ENCODE measurements at places on chromosomes 2 and 18.

DNA sequence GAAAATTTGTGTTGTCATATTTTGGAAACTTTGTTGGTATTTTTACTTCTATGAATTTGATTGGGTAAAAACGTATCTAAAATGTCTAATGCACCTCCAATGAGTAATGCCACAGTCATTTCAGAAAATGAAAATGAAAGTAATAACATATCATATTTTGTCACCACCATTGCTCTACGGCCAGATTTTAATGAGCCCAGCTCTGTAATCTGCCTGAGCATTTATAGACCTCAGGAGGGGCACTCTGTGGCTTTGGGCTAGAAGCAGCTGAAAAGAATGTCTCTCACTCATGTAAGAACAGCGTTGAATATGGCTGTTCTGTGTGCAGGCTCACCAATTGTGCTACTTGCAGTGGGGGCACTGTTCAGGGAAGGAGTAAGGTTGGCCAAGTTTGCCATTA, 32.7 kb upstream of the ABCA12 start:
- DNase-seq, result peak; percentile 34

- DNase-seq, result no peak
Measured at GRCh38 chr2:8548619-8549150, 133.2 kb upstream of the ID2 start.

DNA sequence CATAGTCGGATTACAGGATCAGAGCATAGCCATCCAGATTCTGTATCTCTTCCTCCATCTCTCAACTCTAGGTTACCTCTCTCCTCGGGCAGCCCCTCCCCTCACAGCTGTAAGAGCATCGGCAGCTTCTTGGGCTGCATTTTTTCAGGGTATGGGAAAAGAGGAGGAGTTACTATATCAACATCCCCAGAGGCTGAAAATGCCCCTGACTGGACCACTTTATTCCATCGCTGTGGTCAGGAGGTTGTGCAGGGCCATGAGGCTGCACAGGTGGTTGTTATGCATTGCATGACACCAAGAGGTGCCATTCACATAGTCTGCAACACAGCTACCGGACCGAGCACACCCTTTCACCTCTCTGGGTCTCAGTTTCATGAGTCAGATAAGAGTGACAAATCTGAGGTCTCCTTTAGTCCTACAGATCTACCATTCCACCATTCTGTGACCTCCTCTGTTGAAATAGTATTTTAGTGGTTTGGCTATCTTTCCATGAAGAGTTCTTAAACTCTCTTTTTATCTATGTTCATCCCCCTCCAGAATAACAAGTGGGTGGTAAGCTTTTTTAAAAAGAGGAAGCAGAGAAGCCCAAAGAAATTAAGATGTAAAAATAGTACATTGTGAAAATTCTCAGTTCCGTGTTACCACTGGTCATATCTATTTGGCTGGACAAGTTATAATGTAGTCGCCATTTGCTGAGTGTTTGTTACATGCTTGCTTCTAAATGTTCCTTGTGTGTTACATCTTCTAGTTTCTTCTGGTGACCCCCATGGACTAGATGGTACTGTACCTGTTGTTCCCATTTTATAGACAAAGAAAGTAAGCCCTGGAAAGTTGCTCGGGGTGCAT, 56.6 kb upstream of the SLC1A4 start:
- DNase-seq, result no peak

DNA sequence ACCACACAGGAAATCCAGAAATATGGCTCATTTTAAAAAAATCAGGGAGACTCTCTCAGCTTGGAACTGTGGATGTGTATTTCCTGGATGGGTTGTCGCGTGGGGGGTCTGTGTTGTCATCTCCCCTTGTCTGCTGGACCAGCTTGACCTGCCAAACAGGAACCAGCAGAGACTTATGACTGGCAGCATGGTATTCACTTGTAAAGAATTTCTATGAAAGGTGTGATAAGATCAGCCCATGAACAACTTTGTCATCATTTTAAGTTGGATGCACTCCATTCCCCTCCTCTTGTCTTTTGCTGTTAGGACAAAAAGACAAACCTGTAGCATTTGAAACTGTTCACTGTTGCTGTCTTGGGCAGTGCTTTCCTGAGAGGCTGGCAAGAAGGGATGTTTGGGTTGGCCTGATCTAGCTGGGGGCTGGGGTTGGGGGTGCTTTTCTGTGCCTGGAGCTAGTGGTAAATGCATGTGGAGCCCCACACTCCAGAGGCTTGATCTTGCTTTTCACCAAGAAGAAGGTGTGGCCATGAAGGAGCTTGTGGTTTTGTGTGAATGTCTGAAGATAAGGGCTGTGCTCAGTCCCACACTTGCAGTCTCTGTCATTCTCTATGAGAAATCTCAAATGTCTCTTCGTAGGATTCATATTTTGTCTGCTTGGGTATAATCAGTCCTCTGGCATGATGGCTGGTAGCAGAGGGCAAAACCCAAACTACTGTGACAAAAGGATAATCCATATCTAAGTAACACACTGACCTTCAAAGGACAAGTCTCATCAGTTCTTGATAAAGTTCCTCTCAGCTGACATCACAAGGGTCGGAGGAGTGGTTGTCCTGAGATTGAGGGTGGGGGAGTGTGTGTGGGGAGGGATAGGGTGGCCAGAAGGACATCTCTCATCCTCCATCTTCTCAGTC, 39.0 kb downstream of the RALB start:
- DNase-seq, result no peak

DNA sequence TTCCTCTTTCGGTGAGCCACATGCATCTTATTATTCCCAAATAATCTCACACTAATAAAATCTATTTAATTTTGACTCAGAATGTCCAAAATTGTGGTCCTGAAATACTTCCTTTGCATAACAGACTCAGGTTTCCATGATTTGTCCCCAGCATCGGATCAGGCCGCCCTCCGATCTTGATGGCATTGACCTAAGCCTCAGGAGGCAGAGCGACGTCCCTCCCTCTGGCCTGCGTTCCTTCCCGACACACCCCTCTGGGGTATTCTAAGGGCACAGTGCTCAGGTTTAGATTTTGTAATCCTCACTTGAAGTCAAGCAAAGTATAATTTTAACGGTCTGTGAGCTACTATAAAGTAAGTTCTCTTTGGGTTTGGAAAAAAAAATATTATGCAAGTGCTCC, 857.7 kb downstream of the GALR1 start:
- no peak for DNase-seq

- DNase-seq, result no peak
Measured at GRCh38 chr2:159297042-159297707, 10.7 kb upstream of the WDSUB1 start.

DNA sequence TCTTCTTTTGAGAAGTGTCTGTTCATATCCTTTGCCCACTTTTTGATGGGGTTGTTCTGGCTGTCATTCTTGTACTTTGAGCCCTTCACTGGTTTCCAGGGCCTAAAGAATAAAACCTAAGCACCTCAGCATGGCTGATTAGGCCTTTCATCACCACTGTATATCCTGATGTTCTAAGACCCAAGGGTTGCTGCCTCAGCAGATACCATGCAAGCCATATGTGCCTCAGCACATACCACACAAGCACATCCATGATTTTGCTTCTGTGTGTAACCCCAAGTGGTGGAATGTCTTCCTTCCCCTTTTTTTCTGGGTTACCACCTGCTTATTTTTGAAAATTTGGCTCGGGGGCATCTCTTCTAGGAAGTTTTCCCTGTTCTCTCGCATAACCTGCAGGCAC, 11.4 kb downstream of the RBKS start:
- no peak for DNase-seq

DNA sequence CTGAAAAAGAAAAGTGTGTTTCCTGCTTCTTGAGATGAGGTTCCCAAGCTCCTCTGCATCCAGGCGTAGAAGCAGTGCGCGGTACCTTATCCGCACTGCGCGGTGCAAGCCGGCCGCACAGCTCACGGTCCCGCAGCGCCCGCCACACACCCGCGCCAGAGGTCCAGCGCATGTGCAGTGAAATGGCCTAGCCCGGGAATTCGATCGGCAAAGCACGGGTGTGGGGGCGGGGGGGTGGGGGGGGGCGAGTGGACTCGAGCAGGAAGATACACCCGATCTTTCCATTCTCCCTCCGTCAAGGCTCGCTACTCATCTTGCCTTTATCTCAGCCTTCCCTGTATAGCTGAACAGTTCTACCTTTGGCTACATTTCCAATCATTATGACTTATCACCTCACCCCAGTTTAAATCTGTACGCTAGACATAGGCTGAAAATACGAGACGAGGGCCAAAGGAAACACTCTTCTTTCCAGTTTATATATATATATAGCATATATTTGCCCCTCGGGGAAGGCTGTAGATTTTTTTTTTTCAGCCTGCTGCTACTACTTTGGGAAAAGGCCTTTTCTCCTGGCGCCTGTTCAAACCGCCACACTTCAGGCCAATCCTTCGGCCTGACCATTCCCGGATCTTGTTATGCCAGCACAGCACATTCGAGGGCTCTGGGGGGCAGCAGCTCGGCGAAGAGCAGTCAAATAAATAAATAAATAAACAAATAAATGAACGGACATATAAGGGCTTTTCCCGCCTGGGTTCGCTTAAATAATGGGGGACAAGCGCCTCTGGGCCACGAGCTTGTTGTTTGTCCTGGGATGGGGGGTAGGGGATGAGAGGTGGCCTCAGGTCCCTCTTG, 10.4 kb downstream of the HOXD8 start:
- DNase-seq, result no peak

DNA sequence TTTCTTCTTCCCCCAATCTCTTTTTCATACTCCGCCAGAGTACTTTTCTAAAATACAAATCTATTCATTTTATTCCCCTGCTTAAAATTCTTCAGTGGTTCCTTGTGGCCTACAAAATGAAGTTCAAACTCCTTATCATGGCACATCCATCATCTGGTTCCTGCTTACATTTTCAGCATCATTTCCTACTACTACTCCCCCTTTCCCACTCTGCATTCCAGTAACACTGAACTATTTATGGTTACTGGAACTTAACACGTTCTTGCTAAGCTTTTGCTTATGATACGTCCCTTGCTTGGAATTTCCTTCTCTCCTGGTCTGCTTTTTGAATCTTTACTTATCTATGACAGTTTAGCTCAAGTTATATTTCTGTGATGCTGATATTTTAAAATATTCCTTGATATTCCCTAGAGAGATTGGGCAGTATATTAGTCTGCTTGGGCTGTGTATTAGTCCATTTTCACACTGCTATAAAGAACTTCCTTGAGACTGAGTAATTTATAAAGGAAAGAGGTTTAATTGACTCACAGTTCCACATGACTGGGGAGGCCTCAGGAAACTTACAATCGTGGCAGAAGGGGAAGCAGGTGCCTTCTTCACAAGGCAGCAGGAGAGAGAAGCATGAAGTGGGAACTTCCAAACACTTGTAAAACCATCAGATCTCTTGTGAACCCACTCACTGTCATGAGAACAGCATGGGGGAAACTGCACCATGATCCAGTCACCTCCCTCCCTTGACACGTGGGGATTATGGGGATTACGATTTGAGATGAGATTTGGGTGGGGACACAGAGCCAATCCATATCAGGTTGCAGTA, 53.2 kb downstream of the BMPR2 start:
- peak; percentile 36 for DNase-seq

DNA sequence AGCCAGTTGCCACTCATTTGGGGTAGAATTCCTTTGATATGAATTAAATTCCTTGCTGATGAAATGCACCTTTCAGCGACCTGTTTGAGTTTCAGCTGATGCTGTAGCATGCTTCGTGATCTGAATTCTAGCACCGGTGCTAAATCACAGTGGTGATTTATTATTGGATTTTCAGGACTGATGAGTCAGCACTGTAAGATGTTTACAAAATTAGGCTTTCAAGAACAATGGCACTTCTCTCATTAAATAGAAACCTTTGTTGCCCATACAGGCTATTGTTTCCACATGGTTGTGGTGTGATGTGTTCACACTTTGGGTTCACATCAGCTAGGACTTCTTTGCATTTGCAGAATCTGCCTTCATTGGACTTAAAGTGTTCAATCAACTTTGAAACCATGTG, 687.7 kb downstream of the ARHGAP15 start:
- DNase-seq, result no peak

DNA sequence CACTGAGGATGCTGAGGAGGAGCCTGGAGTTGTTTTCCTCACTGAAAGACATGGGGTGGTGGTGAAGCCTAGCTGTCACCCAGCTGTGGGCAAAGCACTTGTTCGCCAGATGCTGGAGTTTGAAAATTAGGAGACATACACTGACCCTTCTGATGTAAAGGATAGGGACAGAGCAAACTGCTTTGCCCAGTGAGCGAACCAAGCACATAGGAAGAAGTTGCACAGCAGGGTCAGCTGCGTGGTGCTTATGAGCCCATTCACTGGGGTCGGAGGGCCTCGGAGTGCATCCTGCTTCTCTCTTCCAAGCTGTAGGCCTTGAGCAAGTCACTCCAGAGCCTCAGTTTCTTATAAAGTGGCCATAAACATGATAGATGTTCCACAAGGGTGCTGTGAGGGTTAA, 50.9 kb downstream of the HK2 start:
- DNase-seq, result no peak

- DNase-seq, result no peak
Measured at GRCh38 chr2:110969696-110970095, 151.0 kb upstream of the BCL2L11 start.

DNA sequence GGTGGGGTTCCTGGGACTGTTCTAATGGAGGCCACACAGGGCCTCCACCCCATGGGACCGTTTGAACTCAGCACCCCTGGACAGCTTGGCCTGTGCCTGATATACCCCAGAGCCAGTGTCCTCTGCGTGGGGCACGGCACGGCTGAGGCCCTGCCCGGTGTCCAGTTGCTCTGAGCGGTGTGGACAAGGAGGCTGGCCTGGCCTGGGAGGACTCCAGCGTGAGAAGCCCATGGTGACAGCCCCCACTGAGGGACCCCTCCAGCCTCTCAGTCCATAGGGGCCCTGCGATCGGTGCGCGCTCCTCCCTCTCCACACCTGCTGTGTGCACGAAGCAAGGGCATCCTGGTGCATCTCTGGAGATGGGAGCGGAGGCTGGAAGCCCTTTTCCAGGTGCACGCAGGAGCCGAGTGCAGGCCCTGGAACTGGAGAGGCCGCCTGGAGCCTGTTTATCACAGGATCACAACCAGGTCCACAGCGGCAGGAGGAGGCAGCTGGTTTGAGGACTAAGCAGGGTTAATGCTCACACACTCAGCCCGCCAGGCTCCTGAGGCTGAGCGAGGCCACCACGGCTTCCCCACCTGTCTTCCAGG, 120.2 kb downstream of the PTGR3 start:
- no peak for DNase-seq

- DNase-seq, result peak; percentile 34
Measured at GRCh38 chr2:12928197-12928774, 211.6 kb downstream of the TRIB2 start.

GRCh38 chr2:27320958-27321543, 1.8 kb downstream of the MPV17 start:
- peak; percentile 98 for DNase-seq

- DNase-seq, result no peak
Measured at GRCh38 chr2:53708988-53709387, 58.6 kb upstream of the CHAC2 start.

Measured in HTR-8/SVneo (cell line).